NCI-H774 (cell line): ENCODE measurements at places on chromosomes 3 and 15.

DNA sequence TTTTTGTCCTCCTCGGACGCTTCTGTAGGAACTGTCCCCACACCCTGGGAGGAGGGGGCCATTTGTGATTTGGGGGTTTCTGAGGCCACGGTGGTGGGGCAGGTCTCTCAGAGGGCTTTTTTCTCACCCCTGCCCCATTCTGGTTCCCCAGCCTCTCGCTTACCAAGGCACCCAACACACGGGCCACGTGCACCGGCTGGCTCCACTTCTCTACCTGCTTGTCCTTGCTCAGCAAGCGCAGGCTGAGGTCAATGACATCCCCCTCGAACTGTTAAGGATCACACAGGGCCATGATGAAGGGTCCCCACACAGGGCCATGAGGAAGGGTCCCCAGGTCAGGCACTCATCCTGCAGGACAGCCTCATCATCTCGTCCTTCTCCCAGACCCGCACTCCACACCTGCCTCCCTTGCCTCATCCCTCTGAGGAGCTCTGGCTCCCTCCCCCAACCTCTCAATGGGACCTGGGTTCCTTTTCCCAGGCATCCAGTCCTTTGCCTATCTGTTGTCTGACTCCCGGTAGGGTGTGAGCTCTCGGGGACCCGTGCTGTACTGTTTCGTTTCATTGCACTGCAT lies 10.6 kb downstream of the EPB42 start:
- no peak for DNase-seq

GRCh38 chr3:41190509-41191284 lies 8.6 kb upstream of the CTNNB1 start:
- no peak for DNase-seq

- no peak for DNase-seq
These were observed 24.2 kb downstream of the TRIM71 start for GRCh38 chr3:32841867-32842470.

- no peak for DNase-seq
These were observed 42.0 kb downstream of the BFSP2 start for GRCh38 chr3:133441867-133442270.

DNA sequence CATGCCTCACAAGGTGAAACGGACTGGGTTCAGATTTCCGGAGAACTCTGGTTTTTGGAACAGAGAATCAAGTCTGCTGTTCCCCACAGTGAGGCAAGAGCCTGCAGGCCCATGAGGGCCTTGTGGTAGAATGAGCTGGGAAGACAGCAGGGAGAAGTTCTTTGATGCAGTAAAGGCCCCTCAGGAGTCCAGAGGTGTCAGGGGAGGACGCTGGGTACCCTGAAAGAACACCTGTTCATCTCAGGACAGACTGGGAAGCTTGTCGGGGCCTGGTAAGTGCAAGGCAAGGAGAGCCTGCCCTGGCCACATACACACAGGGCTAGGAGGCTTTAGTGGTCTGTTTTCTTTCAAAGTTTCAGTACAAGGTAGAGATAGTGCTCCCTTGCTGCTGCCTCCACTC lies 3.7 kb upstream of the ZBTB47 start:
- no peak for DNase-seq

DNA sequence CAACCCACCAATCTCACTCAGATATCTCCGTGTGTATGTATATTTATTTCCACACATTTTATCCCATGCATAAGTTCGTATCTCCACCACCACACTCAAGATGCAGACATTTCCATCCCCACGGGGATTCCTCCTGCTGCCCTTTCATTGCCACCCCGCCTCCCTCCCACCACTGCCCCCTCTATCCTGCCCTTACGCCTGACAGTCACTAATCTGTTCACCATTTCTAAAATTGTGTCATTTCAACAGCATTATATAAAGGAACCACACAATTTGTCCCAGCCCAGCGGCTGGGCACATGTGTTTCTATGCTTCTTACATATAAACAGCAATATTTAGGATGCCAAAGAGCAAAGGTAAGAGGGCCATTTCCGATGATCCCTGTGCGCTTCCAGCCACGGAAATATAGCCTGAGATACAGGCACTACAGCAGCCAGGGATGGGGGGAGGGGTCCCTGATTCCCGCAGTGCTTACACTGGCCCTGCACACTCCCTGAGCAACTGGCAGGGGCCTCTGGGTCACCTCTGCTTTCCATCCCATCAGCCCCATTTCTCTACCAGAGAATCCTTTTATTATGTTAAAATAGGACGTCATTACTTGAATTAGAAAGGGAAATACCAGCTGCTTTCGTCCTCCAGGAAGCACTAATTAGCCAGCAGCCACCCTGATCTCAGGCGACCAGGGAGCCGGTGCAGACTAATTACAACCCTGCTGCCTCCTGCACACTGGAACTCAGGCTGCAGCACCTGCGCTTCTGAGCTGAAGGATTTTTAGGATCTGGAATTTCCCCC lies 372.0 kb upstream of the ATP10A start:
- no peak for DNase-seq

- DNase-seq: peak; percentile 55
These were observed 301.4 kb downstream of the OCA2 start for GRCh38 chr15:27797765-27798164.

DNA sequence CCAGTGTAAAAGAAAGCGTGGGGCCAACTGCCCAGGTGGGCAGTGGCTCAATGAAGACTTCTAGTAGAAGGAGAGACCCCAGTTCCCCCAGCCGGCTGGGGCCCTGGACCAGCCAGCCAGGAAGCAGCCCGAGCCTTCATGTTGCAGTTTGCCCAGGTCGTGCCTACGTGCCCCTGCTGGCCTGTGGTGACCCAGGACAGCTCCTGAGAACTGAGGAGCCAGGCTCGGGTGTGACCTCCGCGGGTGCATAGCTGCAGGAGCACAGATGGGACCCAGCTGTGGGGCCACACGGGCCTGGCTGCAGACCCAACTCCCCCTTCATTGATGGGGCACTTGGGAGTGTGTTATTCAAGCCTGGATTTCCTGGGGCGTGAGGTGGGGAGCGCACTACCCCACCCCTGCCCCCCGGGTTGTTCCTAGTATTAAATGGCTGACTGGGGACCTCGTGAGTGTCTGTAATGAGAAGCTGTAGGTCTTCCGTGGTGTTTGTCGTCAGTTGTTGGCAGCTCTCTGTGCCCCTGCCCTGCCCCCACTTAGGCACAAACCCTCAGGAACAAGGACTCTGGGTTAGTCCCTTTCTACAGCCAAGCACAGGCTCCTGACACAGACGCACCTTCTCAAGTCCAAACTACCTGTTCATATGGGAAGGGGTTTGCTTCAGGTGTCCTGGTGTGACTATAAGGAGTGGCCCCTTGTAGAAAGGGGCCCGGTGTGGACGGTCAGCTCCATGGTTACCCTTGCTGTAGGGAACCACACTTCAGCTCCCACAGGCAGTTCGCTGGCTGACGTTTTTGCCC lies 39.1 kb downstream of the IDH2 start:
- no peak for DNase-seq

GRCh38 chr3:184884359-184885017 lies 72.5 kb downstream of the VPS8 start:
- no peak for DNase-seq
